ENCODE measurements at places on chromosomes 1 and 21.
A peak's percentile ranks its signal among the peaks of the same experiment; 100 is the strongest.

GRCh38 chr1:19078536-19078935 is 122.1 kb upstream of the IFFO2 start:
- no peak for DNase-seq

GRCh38 chr1:1031659-1032235 is 11.8 kb downstream of the AGRN start:
- no peak for DNase-seq

DNA sequence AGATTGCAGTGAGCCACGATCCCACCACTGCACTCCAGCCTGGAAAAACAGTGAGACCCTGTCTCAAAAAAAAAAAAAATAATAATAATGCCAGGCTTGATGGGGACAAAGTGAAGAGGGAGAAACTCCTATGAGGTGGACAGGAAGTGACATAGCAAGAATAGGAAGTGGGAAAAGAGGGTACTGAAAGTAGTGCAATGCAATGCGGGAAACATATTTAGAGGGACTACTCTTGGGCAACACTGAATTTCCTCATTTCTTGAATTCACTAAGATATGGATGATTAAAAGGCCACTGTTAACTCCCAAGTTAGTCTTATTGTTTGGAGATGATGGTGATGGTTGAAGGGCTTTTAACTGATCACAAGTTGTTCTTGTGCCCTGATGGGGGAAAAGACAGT is 21.6 kb upstream of the KCNA2 start:
- no peak for DNase-seq

- no peak for DNase-seq
These were observed 16.9 kb downstream of the SELL start for GRCh38 chr1:169694304-169695075.

- no peak for DNase-seq
These were observed 16.0 kb downstream of the LRIG2 start for GRCh38 chr1:113088972-113089371.

DNA sequence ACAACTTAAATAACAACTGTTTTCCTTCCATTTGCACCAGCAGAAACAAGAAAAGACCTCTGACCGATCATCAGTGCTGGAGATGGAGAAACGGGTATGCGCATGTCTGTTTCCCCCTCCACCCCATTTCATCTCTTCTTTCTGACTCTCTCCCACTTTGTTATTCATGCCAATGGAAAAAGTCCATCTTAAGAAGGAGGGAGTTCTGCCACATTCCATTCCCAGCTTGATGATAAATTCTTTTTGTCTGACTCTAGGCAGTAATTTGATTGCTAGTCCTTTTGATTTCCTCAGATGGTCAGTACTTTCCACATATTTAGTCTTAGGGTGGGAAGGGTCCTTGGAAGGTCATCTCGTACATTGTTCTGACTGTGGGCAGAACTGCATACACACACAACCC is 142.5 kb downstream of the SYT2 start:
- no peak for DNase-seq

- DNase-seq, result peak; percentile 89
These were observed at the start of gene PIGK for GRCh38 chr1:77219166-77219887. Gene PIGK, minus strand, starts transcription at chr1:77219430. Its CDS starts 28 bp downstream, at chr1:77219402.

DNA sequence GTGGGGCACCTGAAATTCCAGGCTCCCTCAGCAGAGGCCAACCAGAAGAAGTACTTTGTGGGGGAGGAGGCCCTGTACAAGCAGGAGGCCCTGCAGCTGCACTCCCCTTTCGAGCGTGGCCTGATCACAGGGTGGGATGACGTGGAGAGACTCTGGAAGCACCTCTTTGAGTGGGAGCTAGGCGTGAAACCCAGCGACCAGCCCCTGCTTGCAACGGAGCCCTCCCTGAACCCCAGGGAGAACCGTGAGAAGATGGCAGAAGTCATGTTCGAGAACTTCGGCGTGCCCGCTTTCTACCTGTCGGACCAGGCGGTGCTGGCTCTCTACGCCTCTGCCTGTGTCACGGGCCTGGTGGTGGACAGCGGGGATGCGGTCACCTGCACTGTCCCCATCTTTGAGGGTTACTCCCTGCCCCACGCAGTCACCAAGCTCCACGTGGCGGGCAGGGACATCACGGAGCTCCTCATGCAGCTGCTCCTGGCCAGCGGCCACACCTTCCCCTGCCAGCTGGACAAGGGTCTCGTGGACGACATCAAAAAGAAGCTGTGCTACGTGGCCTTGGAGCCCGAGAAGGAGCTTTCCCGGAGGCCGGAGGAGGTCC is 634 bp downstream of the ACTRT2 start:
- no peak for DNase-seq

Data from MG63 (cell line).